Nephron progenitor cell (in vitro differentiated cells): ENCODE measurements at places on chromosomes 16 and 17.

DNA sequence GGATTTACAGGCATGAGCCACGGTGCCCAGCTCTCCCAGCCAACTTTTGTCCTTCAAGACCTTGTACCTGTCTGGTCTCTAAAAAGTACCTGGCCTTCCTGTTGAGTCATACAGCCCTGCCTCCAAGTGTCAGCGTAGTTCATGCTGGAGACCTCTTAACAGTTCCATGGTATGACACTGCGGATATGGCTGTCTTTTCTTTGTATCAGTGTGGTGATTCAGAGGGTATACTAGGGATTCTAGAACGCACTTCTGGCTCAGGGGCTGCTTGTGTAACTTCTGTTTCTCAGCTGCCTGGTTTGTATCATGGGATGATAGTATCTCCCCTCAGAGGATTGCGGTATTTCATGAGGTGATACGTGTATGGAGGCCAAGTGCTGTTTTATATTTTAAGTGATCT is 2.0 kb upstream of the TMEM11 start:
- H3K36me3 ChIP-seq, result no peaks in the 10 kb centered on the region
- peak overlapping the region; percentile 92 for H3K27ac ChIP-seq
- no peaks in the 10 kb centered on the region for H3K27me3 ChIP-seq
- peaks cover 44% of the 10 kb centered on the region for H3K4me1 ChIP-seq
- no peak for DNase-seq

DNA sequence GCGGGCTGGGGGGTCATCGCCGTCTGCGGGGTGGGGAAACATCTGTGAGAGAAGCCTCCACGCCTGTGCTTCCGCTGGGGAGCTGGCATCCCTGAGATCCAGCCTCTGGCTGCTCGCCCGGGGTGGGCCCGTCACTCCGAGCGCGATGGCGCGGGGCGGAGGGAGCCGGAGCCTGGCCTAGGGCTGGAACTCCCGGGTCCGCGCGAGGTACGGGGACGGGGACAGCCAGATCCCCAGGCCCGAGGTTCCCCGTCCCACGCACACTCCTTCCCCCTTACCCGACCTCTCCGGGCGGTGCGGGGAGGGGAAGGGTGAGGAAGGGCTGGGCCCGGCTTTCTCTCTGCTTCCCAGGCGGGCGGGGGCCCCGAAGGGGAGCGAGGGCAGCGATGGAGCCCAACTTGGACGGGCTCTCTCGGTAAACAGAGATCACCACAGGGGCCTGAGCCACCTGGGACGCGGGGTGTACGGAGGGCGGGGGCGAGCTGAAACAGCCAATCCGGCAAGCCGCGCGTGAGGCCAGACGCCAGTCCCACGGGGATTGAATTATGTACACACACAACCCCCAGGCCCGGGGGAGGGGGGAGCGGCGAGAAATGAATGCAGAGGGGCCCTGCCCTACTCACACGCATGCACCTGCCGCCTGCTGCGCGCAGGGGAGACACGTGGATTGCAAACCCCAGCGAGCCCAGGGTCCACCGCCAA is at the start of gene SLC16A11:
Gene SLC16A11, minus strand, starts transcription at position 596 of the 702 bp plus-strand sequence. Its CDS starts 579 bp downstream, at position 17.
- H3K4me1 ChIP-seq, result peaks cover 54% of the 10 kb centered on the region
- H3K36me3 ChIP-seq, result no peaks in the 10 kb centered on the region
- no peak within 1 kb of the TSS for H3K27ac ChIP-seq

GRCh38 chr17:76572201-76572910 is 13.3 kb downstream of the ST6GALNAC2 start:
- no peak for DNase-seq
- no peak overlapping the region for H3K27ac ChIP-seq
- no peaks in the 10 kb centered on the region for H3K36me3 ChIP-seq
- H3K4me3 ChIP-seq, result no peak overlapping the region

DNA sequence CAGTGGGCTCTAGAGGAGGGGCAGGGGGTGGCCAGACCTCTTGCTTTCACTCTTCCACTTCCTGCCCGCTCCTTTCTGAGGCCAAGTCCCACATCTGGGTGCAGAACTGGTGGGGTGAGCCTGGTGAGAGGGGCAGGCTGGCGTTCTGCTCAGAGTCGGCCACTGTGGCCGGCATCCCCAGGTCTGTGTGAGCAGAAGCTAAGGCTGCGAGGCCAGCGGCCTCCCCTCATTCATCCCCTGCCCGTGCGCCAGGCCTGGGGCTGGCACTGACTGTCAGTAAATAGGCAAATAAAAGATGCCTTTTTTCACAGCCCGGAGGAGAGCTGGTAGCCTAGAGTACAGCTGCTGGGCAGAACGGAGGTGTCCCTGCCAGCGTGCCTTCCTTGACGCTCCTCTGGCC is 1.2 kb downstream of the DEF8 start:
- H3K4me1 ChIP-seq, result peaks cover 19% of the 10 kb centered on the region
- H3K27me3 ChIP-seq, result peaks cover 42% of the 10 kb centered on the region
- DNase-seq, result no peak
- no peak overlapping the region for H3K27ac ChIP-seq

- no peaks in the 10 kb centered on the region for H3K4me1 ChIP-seq
- DNase-seq, result no peak
- H3K27me3 ChIP-seq, result no peaks in the 10 kb centered on the region
- no peak overlapping the region for H3K27ac ChIP-seq
- H3K36me3 ChIP-seq, result no peaks in the 10 kb centered on the region
- H3K4me3 ChIP-seq, result no peak overlapping the region
These were observed 6.0 kb downstream of the CAPNS2 start for GRCh38 chr16:55572439-55572838.

GRCh38 chr16:75251280-75252048 is at the start of gene BCAR1:
TSS of gene BCAR1 (minus strand) at chr16:75251624. CDS start at chr16:75251482, 142 bp downstream.
- H3K27me3 ChIP-seq, result no peaks in the 10 kb centered on the region
- H3K4me1 ChIP-seq, result peaks cover 86% of the 10 kb centered on the region
- peak within 1 kb of the TSS; percentile 85 for H3K4me3 ChIP-seq
- H3K36me3 ChIP-seq, result no peaks in the 10 kb centered on the region
- H3K27ac ChIP-seq, result peak within 1 kb of the TSS; percentile 59

DNA sequence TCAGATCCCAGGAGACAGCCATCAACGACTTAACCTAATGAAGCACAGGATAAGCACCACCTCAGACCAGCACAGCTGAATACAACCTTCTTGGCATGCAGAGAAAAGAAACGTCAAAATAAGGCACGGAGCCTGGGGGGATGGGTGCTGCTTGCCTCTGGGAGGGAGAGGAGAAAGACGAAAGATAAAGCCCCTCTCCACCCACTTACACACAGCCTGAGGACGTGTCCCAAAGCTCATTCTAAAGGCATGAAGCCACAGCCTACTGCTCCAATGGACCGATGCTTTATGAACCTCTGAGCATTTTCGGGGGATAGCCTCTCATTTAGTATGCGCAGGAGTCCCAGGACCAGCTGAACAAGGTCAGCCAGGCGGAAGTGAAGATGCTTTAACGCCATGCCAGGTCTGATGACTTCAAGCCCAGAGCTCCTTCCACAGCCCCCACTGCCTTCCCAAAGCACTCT is 31.1 kb downstream of the ST3GAL2 start:
- H3K27me3 ChIP-seq, result no peaks in the 10 kb centered on the region
- H3K4me3 ChIP-seq, result peak overlapping the region; percentile 18
- no peak for DNase-seq
- H3K4me1 ChIP-seq, result peaks cover 33% of the 10 kb centered on the region
- H3K27ac ChIP-seq, result peak overlapping the region; percentile 43

DNA sequence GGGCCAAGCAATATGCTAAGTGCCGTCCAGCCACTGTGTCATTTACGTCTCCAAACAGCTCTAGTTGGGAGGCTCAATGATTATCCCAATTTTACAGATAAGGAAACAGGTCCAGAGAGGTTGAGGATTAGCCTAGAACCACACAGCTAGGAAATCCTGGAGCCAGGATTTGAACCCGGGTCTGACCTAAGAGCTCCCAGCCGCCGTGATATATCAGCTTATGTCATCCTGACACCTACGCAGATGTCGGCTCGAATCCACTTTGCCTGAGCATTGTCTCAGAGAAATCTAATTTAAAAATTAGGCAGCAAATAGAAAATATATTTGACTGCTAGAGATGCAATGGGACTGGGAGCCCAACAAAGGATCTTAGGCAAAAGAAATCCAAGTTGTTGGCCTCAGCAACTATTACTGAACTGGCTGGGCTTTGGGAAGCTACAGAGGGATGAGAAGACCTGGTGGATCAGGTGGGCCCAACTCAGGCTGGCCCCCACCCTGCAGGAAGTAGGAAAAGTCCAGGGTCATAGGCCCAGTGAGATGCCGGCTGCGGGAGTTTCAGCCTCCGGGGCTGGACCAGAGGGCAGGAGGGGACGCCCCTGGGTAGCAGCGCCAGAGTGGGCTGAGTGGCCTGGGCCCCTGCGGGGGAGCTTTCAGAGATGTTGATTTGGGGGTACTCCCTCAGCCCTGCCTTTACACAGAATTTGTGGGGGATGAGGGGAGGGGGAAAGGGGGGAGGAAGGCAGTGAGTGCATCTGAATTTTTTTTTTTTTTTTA is 35.1 kb upstream of the IL21R start:
- H3K4me3 ChIP-seq, result no peak overlapping the region
- no peaks in the 10 kb centered on the region for H3K36me3 ChIP-seq
- no peaks in the 10 kb centered on the region for H3K4me1 ChIP-seq
- H3K27me3 ChIP-seq, result peaks cover 8% of the 10 kb centered on the region
- no peak for DNase-seq

DNA sequence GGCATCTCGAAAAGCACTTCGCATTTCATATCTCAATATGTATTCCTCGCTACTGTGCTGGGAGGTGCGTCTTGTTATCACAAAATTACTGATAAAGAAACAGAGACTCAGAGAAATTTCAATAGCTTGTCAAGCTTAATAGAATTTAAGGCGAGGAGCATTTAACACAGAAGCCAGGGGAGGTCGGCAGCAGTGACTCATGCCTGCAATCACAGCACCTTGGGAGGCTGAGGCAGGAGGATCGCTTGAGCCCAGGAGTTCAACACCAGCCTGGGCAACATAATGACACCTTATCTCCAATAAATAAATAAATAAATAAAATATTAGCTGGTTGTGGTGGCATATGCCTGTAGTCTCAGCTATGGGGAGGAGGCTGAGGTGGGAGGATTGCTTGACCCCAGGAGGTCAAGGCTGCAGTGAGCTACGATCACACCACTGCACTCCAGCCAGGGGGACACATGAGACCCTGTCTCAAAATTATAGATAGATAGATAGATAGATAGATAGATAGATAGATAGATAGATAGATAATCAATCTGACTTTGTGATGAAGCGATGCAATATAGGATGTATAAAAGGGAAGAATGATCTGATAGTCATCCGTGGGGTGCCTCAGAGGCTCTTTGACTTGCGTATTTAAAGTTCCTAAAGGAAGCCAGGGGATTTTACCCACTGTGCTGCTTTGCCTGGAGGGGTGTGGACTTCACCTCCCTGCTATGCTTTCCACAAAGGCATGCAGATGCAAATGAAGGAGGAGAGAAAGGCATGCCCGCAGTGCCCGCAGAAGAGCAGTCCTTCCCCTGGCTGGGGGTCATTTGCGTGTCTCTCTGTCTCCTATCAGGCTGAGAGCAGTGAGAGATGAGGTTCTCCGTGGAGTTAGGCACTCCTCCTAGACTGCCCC is 15.9 kb upstream of the USP10 start:
- H3K36me3 ChIP-seq, result no peaks in the 10 kb centered on the region
- H3K27ac ChIP-seq, result no peak overlapping the region
- H3K4me3 ChIP-seq, result no peak overlapping the region
- peaks cover 5% of the 10 kb centered on the region for H3K4me1 ChIP-seq
- peaks cover 33% of the 10 kb centered on the region for H3K27me3 ChIP-seq

DNA sequence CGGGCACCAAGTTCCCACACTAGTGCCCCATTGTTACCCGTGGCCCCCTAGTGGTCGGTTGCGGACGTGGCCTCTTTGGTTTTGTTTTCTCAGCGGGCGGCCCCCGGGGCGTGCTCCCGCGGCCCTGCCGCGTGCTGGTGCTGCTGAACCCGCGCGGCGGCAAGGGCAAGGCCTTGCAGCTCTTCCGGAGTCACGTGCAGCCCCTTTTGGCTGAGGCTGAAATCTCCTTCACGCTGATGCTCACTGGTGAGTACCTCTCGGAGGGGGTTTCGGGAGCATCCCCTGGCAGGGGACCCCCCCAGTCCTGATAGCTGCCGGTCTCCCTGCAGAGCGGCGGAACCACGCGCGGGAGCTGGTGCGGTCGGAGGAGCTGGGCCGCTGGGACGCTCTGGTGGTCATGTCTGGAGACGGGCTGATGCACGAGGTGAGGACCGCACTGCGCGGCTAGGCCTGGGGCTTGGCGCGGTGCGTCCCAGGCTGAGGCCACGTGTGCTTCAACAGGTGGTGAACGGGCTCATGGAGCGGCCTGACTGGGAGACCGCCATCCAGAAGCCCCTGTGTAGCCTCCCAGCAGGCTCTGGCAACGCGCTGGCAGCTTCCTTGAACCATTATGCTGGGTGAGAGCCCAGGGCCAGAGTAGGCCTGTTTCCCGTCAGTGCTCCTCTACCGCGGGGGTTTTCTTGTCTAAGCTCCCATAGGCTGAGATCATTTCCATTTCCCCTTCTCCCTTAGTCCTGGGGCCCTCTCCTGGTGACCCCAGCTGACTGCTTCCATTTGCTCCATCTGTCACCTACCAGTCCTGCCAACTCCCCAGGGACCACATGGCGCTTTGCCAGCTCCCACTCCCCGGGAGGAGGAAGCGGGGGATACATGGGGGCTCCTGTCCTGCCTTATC is 1.7 kb downstream of the SPHK1 start:
- peak overlapping the region; percentile 11 for H3K4me3 ChIP-seq
- DNase-seq, result peak; percentile 85
- peaks cover 20% of the 10 kb centered on the region for H3K36me3 ChIP-seq
- H3K4me1 ChIP-seq, result peaks cover 27% of the 10 kb centered on the region

DNA sequence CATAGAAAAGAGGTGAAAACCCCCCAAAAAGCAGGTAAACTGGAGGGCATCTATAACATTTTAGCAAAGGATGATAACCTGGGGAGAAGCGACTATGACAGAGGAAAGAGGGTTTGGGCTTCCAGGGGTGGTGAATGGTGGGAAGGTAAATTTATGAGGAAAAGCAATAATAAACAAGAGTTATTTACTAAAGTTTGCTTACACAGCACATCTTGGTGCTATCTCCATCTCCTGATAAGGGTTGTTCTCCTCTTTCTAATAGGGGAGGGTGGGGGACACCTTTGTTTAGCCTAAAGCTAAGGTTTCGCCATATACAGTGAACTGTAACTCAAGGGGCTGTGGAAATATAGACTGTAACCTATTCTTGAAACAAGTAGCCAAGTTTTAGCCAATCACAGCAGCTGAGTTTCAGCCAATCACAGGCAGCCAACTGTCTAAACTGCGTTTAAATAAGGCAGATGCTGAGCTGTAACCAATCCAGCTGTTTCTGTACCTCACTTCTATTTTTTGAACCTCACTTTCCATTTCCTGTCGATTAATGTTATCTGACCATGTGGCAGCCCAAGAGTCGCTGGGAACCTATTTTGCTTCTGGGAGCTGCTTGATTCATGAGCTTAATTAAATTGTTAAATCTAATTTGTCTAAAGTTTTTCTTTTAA is 191.8 kb downstream of the MAP2K6 start:
- no peak for DNase-seq
- no peak overlapping the region for H3K4me3 ChIP-seq
- peaks cover 32% of the 10 kb centered on the region for H3K4me1 ChIP-seq
- H3K36me3 ChIP-seq, result no peaks in the 10 kb centered on the region
- H3K27ac ChIP-seq, result peak overlapping the region; percentile 61

DNA sequence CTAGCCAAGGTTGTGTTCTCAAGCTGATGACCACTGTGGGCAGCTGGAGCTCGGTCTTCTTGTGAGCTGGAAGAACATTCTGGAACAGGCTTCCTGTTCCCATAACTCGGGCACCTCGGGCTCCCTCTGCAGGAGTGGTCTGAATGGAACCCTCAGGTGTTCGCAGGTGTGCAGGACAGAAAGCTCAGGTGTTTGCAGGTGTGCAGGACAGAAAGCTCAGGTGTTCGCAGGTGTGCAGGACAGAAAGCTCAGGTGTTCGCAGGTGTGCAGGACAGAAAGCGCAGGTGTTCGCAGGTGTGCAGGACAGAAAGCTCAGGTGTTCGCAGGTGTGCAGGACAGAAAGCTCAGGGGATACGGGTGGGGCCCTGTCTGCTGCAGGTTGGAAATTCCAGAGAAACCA is 109.0 kb upstream of the CACNG5 start:
- H3K27me3 ChIP-seq, result peaks cover 10% of the 10 kb centered on the region
- no peak overlapping the region for H3K4me3 ChIP-seq
- DNase-seq, result no peak
- H3K27ac ChIP-seq, result no peak overlapping the region
- peaks cover 23% of the 10 kb centered on the region for H3K4me1 ChIP-seq
- H3K36me3 ChIP-seq, result no peaks in the 10 kb centered on the region
